Erythroblast (primary cell): ENCODE measurements at places on chromosomes 6 and 20.

DNA sequence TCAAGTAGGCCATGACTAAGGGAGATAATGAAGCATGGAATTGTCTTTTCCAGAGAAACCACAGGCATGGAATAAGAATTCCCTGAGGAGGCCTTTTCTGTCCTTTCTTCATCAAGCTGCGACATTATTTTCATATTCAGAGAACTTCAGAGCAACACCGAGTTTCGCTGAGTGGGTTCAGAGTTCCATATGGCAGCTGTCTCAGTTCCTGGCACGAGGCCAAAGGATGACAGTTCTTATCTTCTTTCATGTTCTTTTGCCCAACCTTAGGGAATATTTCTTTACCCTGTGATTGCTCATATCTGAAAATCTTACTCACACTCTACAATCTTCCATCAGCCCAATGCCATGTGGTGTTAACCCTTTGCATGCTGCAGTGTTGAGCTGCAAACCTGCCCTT lies 135.3 kb upstream of the BMP2 start:
- DNase-seq: peak; percentile 14

DNA sequence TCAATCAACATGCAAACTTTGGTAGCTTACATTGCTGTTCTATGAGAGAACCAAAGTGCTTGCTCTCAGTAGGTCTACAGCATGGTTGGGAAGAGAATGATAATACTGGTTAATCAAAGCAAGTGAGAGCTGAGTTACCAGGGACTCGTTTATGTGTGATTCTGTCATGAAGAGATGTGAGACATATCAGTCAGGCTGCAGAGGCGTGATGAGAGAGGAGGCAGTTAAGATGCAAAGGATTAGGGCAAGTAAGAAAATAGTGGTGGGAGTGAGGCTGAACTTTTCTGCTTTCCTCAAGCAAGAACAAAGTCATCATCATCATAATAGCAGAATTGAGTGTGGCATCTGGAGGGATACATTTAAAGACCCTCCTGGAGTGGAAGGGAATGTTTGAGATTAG lies 86.5 kb downstream of the RPS12 start:
- no peak for DNase-seq

GRCh38 chr20:50295762-50296449 lies 105.3 kb downstream of the CEBPB start:
- DNase-seq: no peak

DNA sequence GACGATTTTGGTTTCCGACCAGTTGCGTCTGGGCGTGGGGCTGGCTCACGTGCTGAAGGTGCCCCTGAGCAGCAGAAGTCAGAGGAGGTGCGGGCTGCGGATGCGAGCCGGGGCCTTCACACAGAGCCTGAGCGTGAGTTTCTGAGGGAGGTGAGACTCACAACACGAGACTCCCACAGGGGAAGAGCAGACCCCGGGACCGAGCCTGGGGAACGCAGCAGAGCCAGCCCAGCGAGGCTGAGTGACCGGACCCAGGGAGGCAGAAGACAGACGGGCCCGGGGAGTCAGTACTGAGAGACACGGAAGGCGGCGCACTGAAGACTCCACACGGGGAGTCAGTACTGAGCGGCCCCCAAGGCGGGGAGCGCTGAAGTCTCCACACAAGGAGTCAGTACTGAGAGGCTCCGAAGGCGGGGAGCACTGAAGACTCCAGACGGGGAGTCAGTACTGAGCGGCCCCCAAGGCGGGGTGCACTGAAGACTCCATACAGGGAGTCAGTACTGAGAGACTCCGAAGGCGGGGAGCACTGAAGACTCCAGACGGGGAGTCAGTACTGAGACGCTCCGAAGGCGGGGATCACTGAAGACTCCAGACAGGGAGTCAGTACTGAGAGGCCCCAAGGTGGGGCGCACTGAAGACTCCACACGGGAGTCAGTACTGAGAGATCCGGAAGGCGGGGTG lies 77.8 kb downstream of the DLL1 start:
- no peak for DNase-seq

GRCh38 chr6:141024526-141024925 lies 1108.2 kb upstream of the GJE1 start:
- DNase-seq: no peak
